ENCODE measurements at places on chromosomes 12 and 14. TPM values are rescaled to one million over a fixed set of nuclear protein-coding genes. Genes with fewer than 3 reads are reported as not detected.

DNA sequence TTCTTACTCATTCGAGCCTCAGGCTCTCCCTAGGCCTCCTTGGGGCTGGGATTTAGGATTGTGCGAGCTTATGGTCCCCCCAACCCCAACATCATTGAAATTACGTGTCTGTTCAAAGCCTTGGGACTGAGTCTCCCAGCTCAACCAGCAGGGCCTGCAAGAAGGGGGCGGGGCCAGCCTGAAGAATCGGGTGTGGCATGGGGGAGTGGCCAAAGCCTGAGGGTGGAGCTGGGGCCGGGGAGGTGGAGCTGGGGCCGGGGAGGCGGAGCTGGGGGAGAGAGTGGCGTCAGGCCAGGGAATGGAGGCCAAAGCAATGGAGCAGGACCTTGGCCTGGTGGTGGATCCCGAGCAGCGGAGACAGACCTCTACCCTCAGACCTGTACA is 24.3 kb upstream of the HSPB8 start:
- DNase-seq: no peak

DNA sequence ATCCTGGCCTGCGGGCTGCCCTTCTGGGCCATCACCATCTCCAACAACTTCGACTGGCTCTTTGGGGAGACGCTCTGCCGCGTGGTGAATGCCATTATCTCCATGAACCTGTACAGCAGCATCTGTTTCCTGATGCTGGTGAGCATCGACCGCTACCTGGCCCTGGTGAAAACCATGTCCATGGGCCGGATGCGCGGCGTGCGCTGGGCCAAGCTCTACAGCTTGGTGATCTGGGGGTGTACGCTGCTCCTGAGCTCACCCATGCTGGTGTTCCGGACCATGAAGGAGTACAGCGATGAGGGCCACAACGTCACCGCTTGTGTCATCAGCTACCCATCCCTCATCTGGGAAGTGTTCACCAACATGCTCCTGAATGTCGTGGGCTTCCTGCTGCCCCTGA is 15.4 kb upstream of the BDKRB1 start:
- no peak for DNase-seq

DNA sequence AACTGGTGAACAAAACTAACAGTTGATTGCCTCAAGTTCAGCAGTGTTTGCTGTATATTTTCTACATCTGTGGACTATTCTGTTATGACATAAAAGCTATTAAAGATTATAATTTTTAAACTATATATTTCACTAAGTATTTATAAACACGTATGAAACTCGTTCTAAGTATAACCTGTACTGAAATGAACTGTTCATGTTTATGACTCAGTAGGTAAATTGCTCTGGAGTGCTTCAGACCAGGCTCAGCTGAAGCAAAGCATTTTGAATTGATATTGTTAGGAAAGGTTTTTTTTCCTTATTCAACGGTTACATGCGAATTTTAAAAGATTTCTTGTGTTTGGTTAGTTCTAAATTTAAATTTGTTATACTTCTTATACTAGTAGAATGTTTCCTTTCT is 151.3 kb downstream of the RAD51B start:
- DNase-seq: no peak

GRCh38 chr14:67510121-67510520 is 21.6 kb upstream of the TMEM229B start:
- no peak for DNase-seq

- DNase-seq: no peak
Measured at GRCh38 chr14:84087986-84088531, 1441.9 kb upstream of the FLRT2 start.

DNA sequence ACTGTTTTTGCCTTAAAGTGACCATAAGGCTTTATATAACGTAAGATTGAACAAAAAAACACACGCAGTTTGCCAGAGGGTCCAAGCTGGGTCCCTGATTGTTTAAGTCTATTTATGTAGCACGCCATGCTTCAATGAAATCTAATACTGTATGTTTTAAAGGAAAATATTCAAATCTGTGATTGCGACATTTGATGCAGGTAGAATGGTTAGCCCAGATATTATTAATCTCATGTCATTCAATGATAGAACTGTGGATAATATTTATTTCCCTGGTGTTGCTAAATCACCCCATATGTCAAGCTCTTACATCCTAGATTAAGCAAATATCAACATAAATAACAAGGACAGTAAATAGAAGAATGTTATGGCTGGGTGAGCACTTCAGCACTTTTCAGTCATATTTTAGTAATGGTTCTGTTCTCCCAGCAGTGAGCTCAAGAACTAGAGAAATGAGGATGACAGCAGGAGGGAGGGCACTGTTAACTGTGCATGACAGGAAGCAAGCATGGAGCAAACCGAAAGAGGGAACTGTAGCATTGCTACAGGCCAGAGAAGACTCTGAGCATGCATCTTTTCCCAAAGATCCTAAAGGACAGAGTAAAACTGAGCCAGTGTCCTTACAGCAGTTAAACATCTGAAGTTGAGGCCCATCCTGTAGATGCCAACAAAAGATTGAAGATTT is 465.7 kb upstream of the MGAT4C start:
- DNase-seq: no peak

DNA sequence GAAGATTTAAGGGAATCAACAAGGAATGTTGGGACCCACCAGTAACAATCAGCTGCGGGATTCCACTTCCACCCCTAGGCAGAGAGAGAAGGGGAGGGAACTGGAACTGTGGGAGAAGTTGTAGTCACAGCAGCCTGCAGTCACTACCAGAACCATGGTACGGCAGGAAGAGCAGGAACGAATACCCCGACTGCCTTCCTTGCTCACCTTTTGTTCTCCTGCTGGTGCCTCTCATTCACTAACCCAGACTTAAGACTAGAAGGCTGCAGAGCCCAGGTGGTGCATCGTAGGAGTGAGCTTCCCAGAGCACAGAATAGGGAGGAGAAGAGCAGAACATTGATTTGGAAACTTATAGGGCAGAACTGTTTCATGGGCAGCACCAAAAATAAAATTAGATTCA is 154.2 kb downstream of the DYRK2 start:
- no peak for DNase-seq

DNA sequence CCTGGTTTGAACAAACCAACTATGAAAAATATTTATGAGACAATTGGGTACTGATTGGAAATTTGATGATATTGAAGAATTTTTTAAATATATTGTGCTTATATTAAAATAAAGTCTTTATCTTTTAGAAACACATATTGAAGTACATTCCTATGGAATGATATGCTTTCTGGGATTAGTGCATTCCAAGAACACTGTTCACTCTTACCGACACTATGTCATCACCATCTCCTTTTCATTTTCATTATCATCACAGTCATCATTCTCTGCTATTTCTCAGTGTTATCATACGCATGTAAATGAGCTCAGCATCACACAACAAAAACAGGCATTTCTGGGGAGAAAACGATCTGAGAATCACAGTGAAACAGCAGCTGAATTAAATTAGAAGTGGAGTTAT is 513.3 kb upstream of the CCDC196 start:
- no peak for DNase-seq

- DNase-seq: no peak
Measured at GRCh38 chr12:18419311-18419710, 158.0 kb downstream of the PIK3C2G start.

The PRPH gene
- not detected for total RNA-seq

The SYNDIG1L gene
- total RNA-seq: not detected

Measured in Calu3 (cell line).